Pancreas (tissue), 10 donors: ENCODE measurements at places on chromosomes 13 and 19.

GRCh38 chr13:113607056-113607888, 22.7 kb downstream of the TFDP1 start:
- DNase-seq: no peak

- DNase-seq: no peak
Observed at GRCh38 chr13:45928843-45929242, 77.3 kb upstream of the SIAH3 start.

DNA sequence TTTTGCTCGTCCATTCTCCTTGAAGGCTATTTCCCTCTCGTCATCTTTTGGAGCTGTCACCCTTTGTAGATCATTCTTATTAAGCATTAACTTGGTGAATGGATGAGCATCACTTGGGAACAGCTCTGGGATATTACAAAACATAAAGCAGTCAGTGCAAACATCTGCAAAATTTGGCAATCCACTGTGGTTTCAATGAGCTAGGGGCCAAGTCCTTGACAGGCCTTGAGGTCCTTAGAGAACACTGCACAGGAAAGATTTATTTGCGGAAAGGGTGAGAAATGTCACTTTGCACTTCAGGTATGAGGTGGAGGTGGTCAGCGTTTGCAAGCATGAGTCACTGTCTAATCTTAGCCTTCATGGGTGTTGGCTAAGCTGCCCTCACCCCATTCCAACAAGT, 239.7 kb upstream of the MAB21L1 start:
- DNase-seq: no peak

- no peak for DNase-seq
Observed at GRCh38 chr13:44664308-44664707, 88.2 kb upstream of the TSC22D1 start.
